NAMALWA (cell line): ENCODE measurements at places on chromosomes 1 and 21.

DNA sequence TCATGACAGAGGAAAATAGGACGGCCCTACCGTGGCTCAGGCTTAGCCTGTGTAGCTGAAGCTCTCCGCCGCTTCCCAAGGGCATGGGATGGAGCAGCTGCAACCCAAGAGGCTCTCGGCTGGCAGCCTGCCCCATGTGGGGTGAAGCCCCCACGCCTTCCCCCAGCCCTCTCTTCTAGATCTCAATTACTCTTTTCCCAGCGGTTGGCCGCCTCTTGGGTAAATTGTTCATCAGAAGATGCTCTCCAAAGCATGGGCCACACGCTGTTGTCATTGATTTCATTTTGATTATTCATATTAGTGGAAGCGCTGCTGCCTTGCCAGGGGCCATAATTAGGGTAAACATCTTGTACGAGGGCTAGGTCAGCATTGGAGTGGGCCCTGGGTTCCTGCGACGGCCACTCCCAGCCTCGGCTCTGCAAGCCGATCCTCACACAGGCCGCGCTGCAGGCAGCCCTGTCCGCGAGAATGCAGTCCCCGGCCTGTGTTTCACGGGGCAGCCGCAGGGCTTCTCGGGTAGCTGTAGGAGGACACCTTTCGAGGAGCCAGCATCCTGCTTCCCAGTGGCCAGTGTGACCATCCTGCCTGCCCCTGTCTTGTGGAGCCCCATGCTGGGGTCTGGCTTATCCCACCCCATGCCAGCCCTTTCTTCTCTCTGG is 114.4 kb upstream of the VAMP3 start:
- DNase-seq, result no peak

GRCh38 chr1:30683699-30684098 is 39.7 kb downstream of the MATN1 start:
- DNase-seq, result no peak

DNA sequence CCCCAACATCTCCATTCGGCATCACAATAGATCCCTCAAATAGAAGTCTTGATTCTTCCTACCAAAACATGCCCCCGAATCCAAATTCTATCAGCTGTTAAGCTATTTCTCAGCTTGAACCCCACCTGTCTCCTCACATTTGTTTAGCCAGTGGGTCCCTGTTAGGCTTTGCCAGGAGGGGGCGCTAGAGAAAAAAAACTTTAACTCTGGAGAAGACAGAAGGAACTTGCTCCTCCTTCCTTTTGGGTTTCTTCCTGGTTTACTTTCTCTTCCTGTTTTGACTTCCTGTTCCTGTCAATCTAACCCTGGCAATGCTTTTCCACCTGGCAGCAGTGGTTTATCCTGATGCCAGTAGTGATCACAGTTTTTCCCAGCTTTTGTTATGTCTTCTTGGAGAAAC is 95.6 kb upstream of the KCNK1 start:
- DNase-seq, result peak; percentile 60

DNA sequence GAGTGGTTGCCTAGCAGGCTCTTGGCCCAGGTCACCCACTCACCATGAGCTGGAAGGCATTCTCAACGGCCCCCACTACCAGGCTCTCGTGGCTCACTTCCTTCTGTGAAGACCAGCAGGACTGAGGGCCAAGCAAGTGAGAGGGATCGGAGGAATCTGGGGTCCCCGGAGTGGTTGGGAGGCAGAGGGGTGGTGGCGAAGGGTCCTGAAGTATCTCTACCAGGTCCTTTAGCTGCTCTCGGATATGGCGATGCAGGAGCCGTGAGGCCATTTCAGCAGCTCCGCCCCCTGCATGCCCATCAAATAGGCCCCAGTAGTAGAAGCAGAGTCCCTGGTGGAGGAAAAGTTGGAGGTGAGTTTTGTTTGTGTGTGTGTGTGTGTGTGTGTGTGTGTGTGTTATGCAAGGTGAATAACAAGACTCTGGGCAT is 2.4 kb downstream of the PPM1J start:
- DNase-seq, result no peak

- no peak for DNase-seq
These were observed 74.0 kb upstream of the ADAMTS5 start for GRCh38 chr21:27040738-27041469.

DNA sequence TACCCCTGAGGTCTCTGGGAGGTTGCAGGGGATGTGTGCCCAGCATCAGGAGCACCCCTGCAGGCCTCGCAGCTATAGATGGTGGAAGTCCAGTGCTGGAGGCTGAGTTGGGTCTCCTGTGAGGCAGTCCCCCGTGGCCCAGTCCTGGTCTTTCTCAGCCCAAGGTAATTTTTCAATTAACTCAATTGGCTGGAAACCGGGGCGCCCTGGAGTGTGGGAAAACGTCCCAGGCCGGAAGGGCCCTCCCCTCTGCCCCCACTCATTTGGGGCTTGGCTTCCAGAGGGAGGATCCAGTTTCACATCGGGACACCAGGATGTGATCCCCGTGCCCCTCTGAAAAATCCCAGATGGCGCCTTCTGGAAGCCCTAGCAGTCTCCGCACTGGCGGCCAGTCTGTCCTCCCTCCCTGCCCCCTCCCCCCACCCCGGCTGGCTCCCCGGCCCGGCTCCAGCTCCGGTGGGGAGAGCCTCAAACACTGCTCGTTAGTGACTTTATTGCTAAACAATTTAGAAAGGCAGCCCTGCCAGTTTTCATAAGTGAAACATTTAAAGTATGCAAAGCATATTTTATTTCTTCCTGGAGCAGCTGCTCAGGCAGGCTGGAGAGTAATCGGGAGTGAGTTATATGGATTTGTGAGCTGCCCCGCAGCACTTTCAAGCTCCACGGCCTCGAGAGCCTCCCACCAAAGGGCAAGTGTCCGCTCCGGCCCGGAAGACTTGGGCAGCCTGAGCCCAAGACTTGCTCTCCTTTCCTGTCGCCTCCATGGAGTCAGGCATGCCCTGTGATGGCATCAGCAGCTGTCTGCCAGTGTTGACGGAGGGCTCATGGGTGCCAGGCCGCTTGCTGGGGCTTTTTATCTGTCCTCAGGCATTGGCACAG is 208.2 kb upstream of the TMEM51 start:
- no peak for DNase-seq
